ENCODE measurements at places on chromosomes 7 and 10.

- DNase-seq = no peak
Measured at GRCh38 chr7:51727441-51727840, 410.8 kb upstream of the COBL start.

- DNase-seq = no peak
Measured at GRCh38 chr10:97058521-97058920, 127.2 kb downstream of the SLIT1 start.

GRCh38 chr10:103666087-103666761, 172.7 kb downstream of the NEURL1 start:
- no peak for DNase-seq

DNA sequence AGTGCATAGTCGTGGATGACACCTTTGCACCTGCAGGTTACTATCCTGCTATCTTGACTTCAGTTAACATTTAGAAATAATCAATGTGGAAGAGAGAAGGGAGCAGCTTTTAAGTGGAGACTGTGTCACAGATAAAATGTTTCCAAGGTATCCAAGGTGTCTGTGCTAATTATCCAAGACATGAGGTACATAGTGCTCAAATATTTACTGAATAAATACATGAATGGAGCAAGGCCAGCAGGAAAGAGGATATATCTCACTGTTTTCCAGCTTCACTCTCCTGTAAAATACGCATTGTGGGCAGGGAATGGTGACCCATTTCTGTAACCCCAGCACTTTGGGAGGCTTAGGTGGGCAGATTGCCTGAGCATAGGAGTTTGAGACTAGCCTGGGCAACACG, 552.4 kb downstream of the PHTF2 start:
- no peak for DNase-seq

GRCh38 chr10:103835096-103836050, 20.0 kb downstream of the SH3PXD2A start:
- no peak for DNase-seq

- DNase-seq = no peak
Measured at GRCh38 chr7:129949292-129950133, 3.2 kb downstream of the UBE2H start.

GRCh38 chr7:34425194-34425593, 232.8 kb upstream of the NPSR1 start:
- no peak for DNase-seq

- no peak for DNase-seq
Measured at GRCh38 chr7:107262857-107263256, 94.1 kb downstream of the HBP1 start.

Data from T-helper 1 cell (primary cell).